ENCODE measurements at places on chromosomes 12 and 14.

- DNase-seq, result no peak
Observed at GRCh38 chr14:85675957-85676356, 146.0 kb downstream of the FLRT2 start.

DNA sequence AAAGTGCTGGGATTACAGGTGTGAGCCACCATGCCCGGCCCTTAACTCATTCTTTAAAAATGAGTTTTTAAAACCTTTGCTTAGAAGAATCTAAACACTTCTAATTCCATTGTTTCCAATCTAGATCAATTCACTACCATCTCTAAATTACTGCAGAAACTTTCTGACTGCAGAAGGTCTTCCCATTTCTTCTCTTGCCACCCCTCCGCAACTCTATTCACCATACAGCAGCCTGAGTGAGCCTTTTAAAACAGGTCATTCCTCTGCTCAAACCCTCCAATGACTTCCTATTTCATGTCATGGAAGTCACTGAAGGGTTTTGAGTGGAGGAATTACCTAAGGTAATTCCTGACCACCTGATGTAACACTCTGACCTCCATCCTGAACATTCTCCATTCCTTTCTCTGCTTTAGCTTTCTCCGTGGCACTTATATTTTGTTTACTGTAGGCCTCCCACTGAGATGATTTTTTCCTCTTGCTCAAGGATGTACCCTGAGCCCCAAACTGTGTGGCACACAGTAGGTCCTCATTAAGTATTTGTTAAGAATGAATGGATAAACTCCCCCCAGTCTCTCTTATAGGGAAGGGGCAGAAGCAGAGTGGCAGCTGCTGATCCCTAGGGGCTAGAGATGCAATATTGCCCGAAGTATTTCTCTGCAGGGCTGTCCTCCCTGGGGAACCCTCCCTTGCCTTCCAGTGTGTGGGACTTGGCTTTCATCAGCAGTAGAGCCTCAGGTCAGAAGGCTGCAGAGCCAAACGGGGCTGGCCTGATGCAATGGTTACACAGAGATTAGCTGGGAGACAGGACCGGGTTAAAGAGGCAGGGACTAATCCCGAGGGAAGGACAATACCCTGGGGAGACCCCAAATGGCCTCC is 1.2 kb downstream of the DDIT3 start:
- no peak for DNase-seq

DNA sequence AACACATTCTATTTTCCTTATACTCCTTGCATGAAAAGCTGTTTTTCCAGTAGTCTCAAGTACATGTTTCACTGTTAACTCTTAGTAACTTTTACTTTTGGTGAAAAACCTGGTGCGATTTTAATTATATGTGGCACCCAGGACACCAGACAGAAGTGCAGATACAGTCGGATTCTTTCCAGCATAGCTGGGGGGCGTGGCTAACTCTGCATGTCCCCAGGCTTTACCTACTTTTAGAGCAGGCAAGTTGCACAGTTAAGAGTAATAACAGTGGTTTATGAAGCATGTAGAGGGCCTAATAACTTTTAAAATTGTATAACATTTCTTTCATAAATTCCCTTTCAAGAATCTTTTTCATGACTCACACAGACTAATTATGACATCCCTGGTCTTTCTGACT is 70.7 kb downstream of the HSD17B6 start:
- DNase-seq, result no peak

GRCh38 chr12:26400627-26401026 is 205.3 kb downstream of the SSPN start:
- no peak for DNase-seq

GRCh38 chr12:69330475-69331473 is 17.4 kb upstream of the LYZ start:
- no peak for DNase-seq

- DNase-seq, result no peak
Observed at GRCh38 chr12:54988402-54989054, 4.0 kb upstream of the TESPA1 start.

DNA sequence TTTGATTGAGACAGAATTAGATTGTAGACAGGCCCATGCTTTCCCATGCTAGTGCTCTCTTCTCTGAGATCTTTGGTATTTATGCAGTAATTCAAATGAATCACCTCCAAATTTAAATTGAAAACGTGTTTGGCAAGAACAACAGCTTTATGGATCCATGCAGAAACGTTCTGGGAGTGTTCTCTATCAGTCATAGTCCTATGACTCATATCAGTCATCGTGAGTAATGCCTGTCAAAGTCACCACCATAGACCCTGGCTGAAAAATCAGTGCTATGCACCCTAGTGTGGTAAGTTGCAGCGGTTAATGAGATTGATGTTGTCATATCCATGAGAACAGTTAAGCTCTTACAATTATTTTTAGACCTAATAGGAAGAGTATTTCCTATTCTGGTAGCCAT is 90.1 kb upstream of the FOXG1 start:
- no peak for DNase-seq

DNA sequence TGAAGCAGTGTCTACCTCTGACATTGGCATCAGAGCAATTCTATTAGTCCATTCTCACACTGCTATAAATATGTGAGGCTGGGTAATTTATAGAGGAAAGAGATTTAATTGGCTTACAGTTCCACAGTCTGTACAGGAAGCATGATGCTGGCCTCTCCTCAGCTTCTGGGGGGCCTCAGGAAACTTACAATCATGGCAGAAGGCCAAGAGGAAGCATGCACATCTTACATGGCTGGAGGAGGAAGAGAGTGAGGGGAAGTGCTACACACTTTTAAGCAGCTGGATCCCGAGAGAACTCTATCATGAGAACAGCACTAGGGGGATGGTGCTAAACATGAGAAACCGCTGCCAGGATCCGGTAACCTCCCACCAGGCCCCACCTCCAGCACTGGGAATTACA is 25.7 kb upstream of the SEL1L start:
- DNase-seq, result no peak

GRCh38 chr14:36361210-36361853 is 40.9 kb upstream of the MBIP start:
- DNase-seq, result no peak

DNA sequence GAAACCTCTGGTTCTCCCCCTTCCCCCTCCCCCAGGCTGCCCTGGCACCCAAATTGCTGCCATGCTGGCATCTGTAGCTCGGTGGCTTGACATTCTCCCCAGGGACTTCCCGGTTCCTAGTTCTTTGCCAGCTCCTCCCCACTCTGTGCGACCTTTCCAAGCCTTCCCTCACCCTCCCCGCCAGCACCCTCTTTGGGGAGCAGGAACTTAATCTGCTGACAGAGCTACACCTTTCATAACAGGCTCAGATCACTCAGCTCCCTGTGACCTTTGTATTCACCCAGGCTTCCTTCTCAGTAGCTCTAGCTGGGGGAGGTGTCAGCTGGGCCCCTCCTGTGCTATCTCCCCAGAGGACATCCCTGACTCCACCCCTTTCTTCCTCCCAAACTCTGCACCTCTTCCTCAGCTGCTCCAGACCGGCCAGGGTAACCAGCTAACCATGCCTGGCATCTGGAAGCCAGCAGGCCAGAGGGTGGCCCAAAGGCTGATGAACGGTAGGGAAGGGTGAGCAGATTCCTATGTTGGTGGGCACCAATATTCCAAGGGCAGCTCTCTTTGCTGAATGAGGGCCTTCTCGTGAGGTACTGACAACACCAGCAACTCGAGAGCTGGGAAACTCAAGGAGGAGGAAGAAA is 1.8 kb upstream of the COX14 start:
- peak; percentile 66 for DNase-seq

- DNase-seq, result peak; percentile 5
Observed at GRCh38 chr14:21768116-21768874, 94.7 kb upstream of the OR4E1 start.

DNA sequence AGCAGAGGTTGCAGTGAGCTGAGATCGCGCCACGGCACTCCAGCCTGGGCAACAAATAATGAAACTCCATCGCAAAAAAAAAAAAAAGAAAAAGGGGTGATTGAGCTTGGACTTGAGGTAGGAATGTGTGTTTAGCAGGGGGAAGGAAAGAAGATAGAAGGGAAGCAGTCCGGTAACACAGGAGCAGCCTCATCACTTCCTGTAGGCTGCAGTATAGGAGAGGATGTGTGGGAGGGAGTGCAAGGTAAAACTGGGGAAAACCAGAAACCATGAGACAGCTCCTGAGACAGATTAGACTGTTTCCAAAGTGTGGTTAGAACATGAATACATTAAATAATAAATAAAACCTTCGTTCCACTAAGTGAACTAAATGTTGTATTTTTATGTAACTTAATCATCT is 49.2 kb downstream of the FGD4 start:
- no peak for DNase-seq

DNA sequence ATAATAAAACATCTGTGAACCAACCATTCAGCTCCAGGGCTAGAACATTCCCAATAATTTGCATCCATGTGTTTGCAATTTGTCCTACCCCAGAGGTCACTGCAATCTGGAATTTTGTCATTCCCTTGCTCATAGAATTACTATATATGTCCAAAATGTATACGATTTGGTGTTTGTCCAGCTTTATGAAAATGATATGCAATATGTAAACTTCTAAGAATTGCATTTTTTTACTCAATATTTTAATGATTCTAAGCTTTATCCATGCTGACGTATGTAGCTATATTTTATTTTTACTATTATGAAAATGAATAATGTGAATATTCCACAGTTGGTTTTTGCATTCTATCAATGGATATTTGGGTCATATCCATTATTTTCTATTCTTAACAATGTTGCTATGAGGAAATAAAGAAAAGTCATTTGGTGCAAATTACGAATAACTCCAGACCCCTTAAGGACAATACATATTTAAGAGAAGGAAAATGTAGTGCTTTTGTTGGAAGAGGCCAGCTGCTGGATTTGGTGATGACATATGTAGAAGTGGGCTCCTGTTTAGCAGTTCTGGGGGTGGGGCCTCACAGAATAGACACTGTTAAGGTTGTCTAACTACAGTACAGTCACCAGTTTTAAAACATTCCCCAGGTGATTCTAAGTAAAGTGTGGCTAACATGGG is 139.4 kb downstream of the SLC38A4 start:
- no peak for DNase-seq

GRCh38 chr14:96622926-96623325 is 120.7 kb downstream of the PAPOLA start:
- no peak for DNase-seq

DNA sequence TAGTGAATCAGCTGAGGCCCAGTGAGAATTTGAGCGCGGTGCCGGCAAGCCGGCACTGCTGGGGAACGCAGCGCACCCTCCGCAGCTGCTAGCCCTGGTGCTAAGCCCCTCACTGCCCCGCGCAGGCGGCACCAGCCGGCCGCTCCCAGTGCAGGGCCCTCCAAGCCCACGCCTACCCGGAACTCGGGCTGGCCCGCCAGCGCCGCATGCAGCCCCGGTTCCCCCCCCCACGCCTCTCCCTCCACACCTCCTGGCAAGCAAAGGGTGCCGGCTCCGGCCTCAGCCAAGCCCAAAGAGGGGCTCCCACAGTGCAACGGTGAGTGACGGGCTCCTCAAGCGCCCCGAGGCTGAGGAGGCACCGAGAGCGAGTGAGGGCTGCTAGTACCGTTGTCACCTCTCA is 54.5 kb upstream of the VASH1 start:
- no peak for DNase-seq

- DNase-seq, result no peak
Observed at GRCh38 chr12:131939007-131939406, 9.9 kb downstream of the PUS1 start.

DNA sequence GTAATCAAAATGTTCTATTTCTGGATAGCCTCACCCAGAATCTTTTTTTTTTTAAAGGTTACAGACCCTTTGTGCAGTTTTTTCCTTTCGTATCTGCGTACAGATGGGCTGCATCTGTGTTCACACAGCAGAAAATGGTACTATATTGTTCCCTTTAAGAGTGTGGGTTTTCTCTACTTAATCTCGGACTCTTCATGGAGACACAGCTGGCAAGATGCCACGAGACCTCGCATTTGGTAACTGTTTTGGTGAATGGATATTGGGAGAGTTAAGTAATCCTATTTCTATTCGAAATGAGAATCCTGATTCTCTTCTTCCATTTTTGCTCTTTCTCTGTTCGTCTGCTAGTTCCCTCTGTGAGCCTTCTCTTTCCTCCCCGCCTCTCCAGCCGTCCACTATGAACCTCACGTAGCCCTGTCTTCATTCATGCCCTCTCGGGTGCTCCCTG is 85.7 kb downstream of the SAMD4A start:
- no peak for DNase-seq

DNA sequence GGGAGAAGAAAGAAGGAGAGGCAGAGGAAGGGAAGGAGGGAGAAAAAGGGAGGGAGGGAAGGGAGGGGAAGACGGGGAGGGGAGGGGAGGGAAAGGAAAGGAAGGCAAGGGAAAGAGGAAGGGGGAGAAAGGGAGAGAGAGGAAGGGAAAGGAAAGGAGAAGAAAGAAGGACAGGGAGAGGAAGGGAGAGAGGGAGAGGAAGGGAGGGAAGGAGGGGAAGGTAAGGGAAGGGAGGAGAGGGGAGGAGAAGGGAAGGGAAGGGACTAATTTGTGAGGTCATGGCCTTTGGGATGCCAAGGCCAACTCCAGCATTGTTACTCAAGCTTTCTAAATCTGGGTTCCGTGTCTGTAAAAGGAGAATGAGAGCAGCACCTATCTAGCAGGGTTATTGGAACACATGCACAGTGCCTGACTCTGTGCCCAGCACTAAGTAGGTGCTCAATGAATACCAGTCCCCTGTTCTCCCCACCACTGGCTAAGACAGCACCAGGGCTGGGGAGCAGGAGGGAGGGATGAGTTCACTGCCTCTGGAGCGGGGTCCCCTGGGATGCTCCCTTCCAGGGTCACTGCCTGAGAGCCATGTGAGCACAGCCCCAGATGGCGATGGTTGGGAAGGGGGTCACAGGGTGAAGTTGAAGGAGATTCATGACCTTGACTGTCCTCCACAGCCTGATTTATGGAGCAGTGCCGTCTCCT is 560.1 kb upstream of the TBX3 start:
- no peak for DNase-seq

DNA sequence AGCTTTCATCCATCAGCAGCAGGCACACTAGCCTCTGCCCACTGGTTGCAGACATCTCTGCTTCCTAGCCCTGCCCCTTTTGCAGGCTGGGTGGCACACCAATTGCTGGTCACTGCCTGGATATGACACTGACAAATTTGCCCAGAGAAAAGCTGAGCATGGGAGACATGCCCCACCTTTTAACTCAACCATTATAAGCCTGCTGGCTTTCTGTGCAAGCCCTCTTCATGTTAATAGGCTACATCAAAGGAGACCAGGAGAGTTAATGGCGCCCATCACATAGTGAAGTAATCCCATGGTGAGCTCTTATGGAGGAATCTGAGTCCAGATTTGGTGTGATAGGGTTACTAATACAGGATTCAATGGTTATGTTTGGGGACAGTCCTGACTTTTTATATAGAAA is 139.2 kb downstream of the KICS2 start:
- DNase-seq, result no peak

DNA sequence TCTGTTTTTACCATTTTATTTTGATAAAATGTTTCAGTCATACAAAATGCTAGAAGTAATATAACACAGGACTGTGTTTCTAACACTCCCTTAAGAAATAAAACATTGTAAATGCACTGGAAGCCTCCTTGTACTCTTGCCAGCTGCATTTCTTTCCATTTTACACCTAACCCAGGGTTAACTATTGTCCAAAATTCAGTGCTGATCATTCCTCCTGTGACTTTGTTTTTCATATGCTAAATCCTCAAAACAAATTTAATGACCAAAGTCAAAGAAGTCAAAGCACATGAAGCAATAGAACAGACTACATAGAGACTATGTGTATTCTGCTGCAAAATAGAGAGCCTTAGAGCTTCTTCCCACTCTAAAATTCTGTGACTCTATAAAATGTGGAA is 420.3 kb upstream of the PRICKLE1 start:
- no peak for DNase-seq
